ENCODE measurements at places on chromosomes 2 and 18. TPM values are rescaled to one million over a fixed set of nuclear protein-coding genes. Genes with fewer than 3 reads are reported as not detected.

The LRRC30 gene
- not detected for total RNA-seq

The FAHD2A gene
- 24.6 TPM for total RNA-seq

The L3MBTL4 gene
- total RNA-seq: 0.72 TPM

The ZNF24 gene
- 21.1 TPM for total RNA-seq

The RAB6C gene
- total RNA-seq: not detected

The ZC3H6 gene
- total RNA-seq: 1.4 TPM

The CNGA3 gene
- not detected for total RNA-seq

The C2orf15 gene
- 0.41 TPM for total RNA-seq

The GALNT14 gene
- 27.8 TPM for total RNA-seq

The WIPF1 gene
- 15.6 TPM for total RNA-seq

The PSD4 gene
- total RNA-seq: 5.1 TPM

The DLX1 gene
- total RNA-seq: 10.2 TPM

The IL36RN gene
- total RNA-seq: not detected

The KCNIP3 gene
- total RNA-seq: 2.7 TPM

The TMEM37 gene
- not detected for total RNA-seq

Measured in A375 (cell line).